Prostate gland (tissue), 2 donors: ENCODE measurements at places on chromosomes 1 and 21.

DNA sequence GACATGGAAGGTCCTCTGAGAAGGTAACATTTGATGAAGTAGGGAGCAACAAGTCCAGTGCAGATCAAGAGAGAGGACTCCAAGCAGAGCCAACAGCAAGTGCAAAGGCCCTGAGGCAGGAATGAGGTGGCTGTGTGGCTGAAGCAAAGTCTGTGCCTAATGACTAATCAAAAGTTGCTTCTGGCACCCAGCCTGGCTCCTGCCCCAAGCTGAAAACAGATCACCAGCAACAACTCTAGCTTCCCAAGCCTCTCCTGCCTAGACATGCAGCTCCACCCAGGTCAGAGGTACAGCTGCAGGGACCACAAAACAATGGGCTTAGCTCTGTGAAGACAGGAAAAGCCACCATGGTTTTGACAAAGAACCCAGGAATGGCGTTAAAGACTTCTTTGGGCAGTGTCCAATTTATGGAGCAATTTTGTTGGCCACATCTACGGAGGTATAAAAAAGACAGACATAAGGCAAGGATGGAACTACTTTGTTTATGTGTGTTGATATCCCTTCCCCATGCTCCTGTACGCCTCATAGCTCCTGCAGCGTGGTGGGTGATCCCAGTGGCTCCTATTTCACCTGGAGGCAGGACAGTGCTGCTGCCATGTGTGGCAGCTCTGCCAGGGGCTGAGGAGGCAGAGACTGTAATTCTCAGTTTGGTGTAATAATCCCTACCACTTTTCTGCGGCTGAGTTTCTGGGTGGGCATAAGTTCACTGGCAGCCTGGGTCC is 26.4 kb upstream of the IGSF3 start:
- DNase-seq = peak; percentile 52

- DNase-seq = no peak
These were observed 14.6 kb downstream of the CACNA1E start for GRCh38 chr1:181497870-181498269.

GRCh38 chr1:15229707-15230131 is 17.3 kb upstream of the FHAD1 start:
- DNase-seq = no peak

DNA sequence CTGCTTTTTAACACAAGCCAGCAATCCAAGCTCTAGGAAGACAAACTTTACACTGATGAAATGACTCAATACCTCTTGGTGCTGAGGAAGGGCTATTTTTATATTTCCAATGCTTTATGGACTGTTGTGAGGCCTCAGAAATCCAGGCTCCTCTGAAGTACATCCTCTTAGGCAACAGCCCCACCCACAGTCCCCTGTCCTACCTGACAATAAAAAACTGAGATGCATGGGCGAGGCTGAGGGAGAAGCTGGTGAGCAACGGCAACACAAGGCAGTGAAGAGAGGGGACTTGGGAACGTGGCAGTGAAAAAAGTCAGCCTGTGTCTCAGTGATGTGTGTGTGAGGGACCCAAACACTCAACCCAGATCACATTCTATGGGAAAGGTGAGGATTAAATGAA is 10.1 kb upstream of the CPT2 start:
- no peak for DNase-seq

GRCh38 chr1:52574594-52574993 is 21.7 kb upstream of the TUT4 start:
- DNase-seq = peak; percentile 11

DNA sequence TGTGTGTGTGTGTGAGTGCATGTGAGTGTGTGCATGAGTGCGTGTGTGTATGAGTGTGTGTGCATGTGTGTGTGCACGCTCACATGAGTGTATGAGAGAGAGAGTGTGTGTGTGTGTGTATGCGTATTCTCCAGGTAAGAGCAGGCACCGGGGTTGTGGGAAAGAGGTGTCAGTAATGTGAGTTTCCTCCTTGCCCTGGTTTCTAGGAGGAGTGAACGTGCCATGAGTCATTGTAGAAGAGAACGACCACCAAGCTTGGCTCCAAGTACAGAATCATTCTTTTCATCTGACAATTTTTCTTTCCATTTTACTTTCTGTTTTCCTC is 79.1 kb downstream of the POFUT2 start:
- DNase-seq = no peak

DNA sequence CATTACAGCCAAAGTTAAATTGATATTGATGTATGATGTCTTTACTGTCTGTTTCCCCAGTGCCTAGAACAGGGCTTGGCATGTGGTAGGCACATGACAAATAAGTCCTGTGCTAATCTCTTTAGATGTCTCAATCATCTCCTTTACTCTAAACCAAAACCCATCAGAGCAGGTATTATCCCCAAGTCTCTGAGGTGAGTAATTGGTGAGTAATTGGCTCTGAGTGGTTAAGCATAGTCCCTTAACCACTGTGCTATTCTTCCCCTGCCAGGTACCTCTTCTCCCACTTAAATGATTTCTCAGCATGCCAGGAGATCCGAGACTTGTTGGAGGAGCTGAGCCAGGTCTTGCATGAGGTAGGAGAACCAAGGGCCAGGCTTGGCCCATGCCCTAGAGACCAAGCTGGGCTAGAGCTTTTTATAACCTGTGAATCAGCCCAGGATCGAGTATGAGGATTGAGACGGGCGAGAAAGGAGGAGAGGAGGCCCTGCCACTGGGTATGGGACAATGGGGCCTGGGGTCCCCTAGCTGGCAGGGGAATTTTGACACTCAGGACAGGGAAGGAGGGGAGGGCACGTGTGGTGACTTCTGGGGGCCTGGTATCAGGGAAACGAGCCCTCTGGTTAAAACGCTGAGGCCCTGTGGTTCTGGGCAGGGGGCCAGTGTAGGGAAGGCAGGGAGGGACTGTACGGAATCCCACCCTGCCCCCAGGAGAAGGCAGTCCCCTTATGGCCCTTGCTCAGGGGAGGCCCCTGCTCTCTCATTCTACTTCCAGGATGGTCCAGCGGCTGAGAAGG is 4.5 kb downstream of the CNKSR1 start:
- no peak for DNase-seq

DNA sequence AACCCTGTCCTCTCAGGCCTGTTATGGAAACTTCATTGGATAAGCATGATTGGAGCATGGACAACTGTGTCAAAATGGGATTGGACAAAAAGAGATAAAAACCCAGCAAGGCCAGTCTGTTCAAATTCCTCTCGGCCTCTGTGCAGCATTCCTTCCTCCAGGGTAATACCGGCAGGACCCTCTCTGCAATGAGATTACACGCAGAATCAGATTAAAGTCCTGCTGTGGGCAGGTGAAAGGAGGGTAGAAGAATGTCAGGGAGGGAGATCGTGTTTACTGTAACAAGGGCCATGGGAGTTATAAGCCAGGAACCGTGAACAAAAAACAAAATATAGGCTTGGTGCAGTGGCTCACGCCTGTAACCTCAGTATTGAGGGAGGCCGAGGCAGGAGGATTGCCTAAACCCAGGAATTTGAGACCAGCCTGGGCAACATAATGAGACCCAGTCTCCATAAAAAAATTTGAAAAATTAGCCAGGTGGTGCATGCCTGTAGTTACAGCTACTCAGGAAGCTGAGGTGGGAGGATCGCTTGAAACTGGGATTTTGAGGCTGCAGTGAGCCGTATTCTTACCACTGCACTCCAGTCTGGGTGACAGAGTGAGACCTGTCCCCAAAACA is 5.6 kb upstream of the EFHD2 start:
- DNase-seq = no peak

GRCh38 chr1:247966532-247967204 is 1.6 kb downstream of the OR2AK2 start:
- no peak for DNase-seq

DNA sequence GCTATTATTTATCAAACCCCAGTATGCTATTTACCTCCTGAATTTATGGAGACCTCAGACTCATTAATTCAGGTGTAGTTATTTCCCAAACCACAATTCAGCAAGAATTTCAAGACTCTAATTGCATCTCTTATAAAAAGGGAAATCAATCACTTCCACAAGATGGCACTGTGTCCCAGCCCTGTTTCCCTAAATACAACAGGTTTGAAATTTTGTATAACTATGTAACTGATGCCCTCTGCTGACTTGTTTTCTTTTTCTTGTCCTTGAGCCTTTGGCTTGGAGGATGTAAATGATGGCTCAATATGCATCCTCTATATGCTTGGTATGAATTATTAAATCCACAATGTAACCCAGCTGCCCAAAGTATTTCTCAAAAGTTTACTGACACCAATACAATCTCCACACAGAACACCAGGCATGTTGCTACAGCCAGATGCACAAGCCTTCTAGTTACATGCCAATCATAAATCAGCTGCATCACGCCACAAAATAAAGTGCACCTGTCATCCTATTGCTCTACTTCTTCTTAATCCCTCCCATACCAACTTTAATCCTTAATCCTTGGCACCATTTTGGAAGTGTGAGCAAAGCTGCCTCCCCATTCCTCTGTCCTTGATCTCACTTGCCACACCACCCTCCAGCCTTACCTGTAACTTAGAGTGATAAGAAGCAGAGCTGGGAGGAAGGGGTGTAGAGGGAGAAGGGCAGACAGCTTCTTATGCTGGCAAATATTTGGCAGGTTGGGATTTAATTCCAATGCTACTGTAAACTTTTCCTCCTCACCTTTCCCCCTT is 9.0 kb downstream of the C1orf105 start:
- peak; percentile 55 for DNase-seq

GRCh38 chr1:237640966-237641365 is 249.8 kb downstream of the ZP4 start:
- DNase-seq = no peak

DNA sequence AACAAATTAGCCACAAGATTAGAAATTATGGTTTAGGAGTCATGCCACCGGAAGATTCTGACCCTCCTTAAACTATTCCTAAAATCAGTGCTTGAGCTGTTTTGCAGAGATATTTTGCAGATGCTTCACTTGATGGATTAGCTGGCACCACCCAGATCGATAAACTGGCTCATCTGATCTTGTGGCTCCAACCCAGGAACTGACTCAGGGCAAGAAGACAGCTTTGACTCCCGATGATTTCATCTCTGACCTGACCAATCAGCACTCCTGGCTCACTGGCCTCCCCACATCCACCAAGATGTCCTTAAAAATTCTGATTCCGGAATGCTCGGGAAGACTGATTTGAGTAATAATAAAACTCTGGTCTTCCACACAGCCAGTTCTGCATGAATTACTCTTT is 221.6 kb downstream of the RHOU start:
- DNase-seq = no peak

GRCh38 chr1:36091141-36091540 is 2.4 kb downstream of the ADPRS start:
- no peak for DNase-seq

DNA sequence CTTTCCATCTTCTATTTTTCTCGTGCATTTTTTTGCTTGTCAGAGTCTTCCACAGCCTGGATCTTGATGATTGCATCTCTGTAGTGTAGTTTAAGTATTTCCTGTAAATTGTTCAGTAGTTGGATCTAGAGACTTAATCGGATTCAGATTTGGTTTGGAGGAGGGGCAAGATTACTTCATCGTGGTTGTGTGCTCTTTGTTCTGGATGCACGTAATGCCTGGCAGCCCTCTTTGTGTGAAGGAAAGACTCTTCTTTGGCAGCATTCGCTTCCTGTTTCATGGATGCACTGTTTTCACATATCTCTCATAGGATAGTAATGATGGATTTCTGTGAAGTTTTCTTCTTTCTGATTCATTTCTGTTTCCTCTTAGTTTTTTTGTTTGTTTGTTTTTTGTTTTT is 14.2 kb downstream of the SEMA4A start:
- no peak for DNase-seq

DNA sequence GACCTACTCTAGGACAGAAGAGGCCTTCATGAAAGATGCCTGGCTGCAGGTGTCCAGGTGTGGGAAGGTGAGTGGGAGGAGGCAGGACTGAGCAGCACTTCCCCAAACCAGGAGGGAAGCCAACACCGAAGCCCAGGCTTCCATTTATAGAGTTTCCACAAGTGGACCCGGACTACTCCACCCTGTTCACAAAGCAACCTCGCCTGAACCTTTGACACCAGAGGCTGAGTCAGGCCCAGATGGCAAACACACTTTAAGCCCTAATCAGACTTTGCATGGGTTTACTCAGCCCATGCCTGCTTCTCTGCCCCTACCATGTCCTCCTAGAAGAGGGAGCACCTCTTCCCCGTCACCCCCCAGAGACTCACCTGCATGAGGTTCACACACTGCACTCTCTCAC is 14.0 kb downstream of the PRR9 start:
- no peak for DNase-seq

GRCh38 chr1:18535391-18536210 is 54.9 kb downstream of the KLHDC7A start:
- peak; percentile 71 for DNase-seq

- no peak for DNase-seq
These were observed 29.2 kb downstream of the B3GALT5 start for GRCh38 chr21:39641827-39642450.

DNA sequence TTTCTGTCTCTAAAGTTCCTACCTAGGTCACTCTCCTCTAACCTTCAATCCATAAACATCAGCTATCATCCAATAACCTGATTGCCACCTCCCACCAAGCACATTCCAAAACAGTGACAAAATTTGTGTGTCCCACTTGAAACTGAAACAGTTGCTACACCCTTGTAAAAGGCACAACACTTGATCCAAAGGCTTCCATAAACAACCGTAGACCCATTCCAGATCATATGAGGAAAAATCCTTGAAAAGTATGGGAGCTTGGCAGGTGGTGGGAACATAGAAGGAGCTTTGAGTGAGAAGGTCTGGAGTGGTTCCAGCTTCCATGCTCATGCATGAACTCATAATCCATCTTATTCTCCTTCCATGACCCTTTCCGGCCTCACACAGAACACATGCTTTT is 82.0 kb upstream of the ATP1A1 start:
- DNase-seq = no peak

GRCh38 chr21:27804515-27804914 is 837.6 kb upstream of the ADAMTS5 start:
- DNase-seq = no peak

- no peak for DNase-seq
These were observed 10.1 kb upstream of the CLIC4 start for GRCh38 chr1:24735156-24735508.

DNA sequence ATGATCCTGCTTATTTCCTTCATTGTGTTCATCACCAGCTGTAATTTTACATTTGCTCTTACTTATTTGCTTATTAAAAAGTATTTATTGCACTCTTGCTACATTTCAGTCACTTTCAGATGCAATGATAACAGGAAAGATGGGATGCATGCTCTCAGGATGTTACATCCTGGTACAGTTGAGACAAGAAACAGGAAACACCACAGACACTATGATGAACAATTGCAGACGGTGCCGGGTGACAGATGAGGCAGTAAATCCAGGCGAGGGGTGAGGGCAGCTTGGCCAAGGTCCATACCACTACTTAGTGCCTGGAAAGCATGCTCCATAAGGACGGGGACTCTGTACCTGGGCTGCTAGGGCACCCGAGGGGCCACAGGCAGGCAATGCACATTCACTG is 156.6 kb upstream of the RAB4A start:
- DNase-seq = no peak
